ENCODE measurements at places on chromosomes 1 and 21.

- DNase-seq, result no peak
These were observed 13.5 kb upstream of the CR2 start for GRCh38 chr1:207440626-207441025.

- no peak for DNase-seq
These were observed 817 bp downstream of the KLHL17 start for GRCh38 chr1:961132-961669.

DNA sequence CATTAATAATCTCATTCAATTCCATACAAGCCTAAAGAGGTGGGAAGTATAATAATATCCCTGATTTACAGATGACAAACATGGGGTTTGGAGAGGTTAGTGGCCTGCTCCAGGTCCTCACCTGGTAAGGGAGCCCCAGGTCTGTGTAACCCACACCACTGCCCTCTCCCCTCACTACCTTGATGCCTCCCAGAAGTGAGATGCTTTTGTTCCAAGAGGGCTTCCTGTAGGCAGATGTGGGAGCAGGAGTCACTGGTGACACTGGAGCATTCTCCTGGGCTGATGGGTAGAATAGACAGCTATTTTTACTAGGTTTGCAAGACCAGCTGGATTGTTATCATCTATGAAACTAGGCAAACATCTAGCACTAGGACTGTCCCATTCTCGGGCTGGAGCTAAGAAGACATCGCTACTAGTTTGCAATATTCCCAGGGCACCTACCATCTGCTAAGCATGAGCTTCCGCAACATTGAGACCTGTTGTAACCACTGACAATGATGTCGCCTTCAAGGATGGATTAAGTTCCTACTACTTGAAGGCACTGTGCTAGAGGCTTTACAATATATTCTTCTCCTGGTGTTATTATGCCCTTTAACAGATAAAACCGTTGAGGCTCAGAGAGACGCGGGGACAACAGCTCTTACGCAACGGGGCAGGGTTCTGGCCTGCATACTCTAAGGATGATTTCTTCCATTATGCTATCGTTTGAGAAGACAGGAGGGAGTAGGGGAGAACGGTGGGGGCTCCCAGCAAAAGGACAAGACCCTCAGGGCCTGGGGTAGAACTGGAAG lies 35.0 kb downstream of the BATF3 start:
- DNase-seq, result no peak

DNA sequence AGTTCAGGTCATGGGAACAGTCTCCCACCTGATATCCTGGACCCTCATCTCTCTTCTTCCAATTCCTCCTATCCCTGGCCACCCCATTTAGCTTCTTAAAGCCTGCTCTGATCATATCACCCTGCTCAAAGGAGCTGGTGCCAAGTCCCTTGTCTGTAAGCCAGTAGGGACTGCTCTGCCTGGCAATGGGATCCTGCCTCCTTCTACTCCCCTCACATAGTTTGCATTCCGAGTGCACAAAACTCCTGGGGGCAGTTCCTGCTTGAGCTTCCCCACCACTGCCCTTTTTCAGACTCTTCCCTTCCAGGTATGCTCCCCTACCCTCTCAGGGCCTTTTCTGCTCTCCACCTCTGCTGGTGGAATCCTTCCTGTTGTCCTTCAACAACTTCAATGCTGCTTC lies 48.1 kb downstream of the NGF start:
- DNase-seq, result no peak

DNA sequence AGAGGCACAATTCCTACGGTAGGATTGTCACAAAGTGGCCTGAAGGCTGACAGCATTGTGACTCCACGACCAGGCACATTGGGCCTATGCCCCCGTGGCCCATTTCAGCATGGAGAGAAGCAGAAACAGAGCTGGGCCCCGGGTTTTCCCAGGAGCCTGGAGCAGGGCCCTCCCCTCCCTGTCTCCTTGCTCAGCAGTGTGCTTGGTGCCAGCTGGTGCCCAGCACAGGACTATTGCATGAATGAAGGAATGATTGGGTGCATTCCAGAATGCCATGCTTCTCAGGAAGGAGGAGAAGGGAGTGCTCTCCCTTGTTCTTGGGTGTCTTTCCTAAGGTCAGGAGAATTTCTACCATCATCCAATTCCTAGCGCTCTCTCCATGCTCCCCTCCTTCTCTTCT lies 33.7 kb downstream of the IER5 start:
- DNase-seq, result no peak

GRCh38 chr1:93695411-93696005 lies 13.9 kb upstream of the BCAR3 start:
- DNase-seq, result no peak

GRCh38 chr1:110300412-110301085 lies 38.6 kb upstream of the RBM15 start:
- DNase-seq, result no peak

DNA sequence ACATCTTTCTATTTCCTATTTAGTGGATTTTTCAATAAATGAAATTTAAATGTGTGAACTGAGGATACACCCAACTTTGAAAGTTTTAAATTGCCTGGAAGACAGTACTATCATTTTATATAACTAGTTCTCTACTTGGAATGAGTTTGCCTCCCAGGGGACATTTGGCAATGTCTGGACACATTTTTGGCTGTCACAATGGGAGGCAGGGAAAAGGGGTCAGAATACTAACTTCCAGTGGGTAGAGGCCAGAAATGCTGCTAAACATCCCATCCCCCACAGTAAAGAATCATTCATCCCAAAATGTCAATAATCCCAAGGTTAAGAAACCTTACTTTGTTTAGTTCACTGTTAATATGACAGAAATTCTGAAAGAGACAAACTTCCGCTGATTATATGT lies 13.2 kb upstream of the NRAS start:
- no peak for DNase-seq

GRCh38 chr1:217090060-217090911 lies 367.1 kb upstream of the ESRRG start:
- DNase-seq, result no peak

- no peak for DNase-seq
These were observed 9.7 kb downstream of the PTPN14 start for GRCh38 chr1:214541693-214542092.

- DNase-seq, result no peak
These were observed 37.2 kb downstream of the ETNK2 start for GRCh38 chr1:204114606-204115005.

- DNase-seq, result no peak
These were observed 237.8 kb downstream of the TRABD2B start for GRCh38 chr1:47759251-47759935.

DNA sequence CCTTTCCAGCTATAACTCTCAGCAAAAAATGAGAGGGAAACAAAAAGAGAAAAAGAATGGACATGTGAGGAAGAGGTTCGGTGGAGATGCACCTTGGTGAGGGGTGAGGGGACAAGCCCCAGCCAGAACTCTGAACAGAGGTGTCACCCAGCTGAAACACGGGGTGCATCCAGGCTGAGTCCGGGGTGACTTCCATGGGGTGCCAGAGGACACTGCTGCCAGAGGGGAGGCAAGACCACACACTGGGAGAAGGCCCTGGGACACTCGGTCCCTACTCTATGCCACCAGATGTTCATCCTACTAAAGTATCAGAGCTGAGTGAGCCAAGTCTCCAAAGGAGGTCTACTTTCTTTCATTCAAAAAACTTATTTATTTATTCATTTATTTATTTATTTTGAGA lies 36.1 kb upstream of the PPP1R15B start:
- no peak for DNase-seq

DNA sequence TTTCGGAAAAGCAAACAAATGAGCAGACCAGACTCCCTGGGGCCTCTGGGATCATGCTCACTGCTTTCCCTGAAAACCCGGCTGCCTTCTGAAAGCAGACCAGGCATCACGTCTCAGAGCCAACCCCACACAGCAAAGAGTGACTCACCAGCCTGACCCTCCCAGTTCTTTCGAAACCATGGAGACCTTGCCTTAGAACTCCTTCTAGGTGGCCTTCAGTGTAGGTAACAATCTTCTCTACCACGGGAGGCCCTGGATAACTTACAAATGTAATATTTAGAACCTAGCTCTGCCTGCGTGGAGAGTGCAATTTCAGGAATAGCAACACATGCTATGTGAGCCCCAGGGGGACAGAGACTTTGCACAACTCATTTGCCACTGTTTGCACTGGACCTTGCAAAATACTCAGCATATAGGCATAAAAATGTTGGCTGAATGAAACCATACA lies 105.2 kb downstream of the SUSD4 start:
- no peak for DNase-seq

- no peak for DNase-seq
These were observed 614.0 kb downstream of the USP25 start for GRCh38 chr21:16343776-16344175.

All from GM12891 (cell line).